ENCODE measurements at places on chromosomes 3 and 15.

DNA sequence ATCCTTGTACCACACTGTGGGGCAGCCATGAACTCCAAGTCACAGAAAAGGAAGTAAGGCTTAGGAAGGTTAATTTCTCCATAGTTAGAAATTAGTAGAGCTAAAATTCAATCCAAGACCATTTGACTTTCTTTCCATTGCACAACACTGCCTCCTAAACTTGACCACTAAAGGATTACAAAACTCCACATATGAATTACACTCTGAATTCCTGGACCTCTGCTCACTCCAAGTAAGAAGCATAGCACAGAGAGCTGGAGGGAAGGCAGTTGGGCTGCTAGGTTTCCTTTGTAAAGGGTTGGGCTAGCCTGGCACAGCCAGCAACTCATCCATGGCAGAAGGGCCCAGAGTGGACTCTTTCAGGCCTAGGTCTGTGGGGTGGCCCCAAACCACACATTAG lies 134.4 kb downstream of the MYLK start:
- no peak for DNase-seq

GRCh38 chr3:73708956-73709355 lies 84.2 kb upstream of the PDZRN3 start:
- DNase-seq, result no peak

DNA sequence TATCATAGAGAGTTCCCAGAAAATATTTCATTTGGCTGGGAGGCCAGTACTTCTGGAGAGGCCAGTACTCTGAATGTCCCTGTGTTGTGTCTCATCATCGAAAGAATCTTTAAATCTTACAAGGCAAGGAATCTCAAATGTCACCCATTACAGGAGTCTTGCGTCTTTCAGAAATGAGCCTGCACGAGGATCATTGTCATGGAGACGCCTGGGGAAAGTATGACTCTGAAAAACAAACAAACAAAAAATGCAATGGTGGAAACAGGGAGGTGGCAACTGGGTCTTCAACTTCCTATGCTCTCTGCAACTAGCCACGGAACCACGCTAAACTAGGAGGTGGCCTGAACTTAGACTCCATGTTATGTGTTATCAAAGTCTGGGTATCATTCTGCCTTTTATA lies 804.6 kb downstream of the EPHA3 start:
- DNase-seq, result no peak

DNA sequence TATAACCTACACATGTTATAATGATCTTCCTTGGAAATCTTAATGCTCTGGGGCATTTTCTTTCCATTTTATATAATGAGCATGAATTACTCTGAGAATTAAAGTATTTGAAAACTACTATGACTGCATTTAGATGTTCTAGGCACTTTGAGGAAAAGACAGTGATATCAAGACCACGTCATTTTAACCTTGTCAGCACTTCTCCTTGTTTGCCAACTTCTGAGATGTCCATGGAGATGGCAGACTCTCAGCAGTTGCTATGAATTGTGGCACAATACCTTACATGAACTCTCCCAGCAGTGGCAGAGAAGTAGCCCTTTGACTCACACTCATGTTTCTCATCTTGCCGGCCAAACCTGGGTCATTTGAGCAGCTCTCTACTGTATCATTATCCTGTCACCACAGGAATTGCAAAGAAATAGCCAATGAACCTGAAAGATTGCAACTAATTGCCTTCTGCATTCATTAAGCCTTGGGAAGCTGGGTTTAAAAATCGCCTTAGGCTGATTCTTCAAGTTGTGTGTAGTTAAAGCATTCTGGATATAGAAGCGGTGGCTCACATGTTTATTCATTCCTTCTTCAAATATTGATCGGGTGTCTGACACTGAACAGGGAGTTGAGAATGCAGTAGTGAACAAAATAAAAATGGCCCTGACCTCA lies 272.2 kb upstream of the CFAP20DC start:
- DNase-seq, result no peak

DNA sequence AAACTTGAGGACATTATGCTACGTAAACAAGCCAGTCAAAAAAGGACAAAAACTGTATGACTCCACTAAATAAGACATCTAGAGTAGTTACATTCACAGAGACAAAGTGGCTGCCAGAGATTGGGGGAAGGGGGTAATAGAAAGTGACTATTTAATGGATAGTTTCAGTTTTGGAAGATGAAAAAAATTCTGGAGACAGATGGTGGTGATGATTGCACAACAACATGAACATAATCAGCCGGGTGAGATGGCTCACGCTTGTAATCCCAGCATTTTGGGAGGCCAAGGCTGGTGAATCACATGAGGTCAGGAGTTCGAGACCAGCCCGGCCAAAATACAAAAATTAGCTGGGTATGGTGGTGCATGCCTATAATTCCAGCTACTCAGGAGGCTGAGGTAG lies 40.6 kb downstream of the DPP8 start:
- DNase-seq, result no peak

GRCh38 chr3:14319654-14320182 lies 82.7 kb upstream of the SLC6A6 start:
- DNase-seq, result peak; percentile 30
